ENCODE measurements at places on chromosomes 11 and 22.

- no peak for DNase-seq
Measured at GRCh38 chr11:128734103-128734831, 40.4 kb downstream of the FLI1 start.

DNA sequence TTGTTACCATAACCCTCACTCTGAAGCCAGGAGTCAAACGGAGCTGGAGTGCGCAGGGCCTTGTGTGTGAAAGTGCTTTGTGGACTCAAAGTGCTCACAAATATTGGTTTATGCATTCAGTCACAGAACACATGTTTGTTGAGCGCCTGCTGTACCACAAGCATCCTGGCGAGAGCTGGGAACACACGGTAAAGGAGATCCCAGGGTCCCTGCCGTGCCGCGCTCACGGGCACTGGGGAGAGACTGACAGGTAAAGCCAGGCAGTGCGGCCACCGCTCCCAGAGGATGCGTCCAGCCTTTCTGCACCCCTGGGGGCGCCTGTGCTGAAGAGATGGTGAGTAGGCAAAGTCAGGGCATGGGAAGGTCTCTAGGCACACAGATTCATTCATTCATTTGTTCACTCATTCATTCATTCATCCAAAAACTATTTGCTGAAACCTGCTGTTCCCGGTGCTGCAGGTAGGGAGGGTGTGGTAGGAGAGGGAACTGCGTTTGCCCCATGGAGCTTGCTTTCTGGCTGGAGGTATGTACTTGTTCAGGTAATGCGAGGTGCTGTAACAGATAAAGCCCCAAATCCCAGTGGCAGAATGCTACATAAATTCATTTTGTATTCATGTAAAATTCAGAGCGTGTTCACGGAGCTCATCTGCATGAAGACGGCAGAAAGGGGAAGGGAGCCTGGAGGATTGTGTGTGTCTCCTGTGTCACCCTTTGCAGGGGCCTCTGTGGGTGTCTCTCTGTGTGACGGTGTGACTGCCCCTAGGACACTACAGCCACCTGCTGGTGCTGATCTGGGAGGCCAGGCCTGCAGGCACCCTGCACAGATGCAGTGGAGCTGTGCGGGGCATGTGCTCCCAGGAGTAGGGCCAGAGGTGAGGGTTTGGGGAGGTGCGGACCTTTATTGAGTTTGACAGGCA, 167.0 kb upstream of the B3GAT1 start:
- peak; percentile 13 for DNase-seq

DNA sequence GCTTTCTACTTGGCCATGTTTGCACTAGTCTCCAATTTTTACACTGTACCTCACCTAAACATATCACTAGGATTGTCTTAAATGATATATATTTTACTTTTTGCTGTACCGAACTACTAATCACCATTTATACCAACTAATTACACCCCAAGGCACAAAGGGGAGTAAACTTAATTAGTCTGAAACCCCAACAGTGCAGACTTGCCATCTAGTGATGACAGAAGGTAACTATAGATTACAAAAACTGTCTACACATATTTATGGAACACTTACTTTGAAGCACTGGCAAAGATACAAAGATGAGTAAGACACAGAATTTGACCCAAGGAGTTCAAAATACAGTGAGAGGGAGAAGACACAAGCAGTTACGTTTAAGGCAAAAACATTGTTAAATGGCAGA, 139.7 kb downstream of the CNTN5 start:
- no peak for DNase-seq

DNA sequence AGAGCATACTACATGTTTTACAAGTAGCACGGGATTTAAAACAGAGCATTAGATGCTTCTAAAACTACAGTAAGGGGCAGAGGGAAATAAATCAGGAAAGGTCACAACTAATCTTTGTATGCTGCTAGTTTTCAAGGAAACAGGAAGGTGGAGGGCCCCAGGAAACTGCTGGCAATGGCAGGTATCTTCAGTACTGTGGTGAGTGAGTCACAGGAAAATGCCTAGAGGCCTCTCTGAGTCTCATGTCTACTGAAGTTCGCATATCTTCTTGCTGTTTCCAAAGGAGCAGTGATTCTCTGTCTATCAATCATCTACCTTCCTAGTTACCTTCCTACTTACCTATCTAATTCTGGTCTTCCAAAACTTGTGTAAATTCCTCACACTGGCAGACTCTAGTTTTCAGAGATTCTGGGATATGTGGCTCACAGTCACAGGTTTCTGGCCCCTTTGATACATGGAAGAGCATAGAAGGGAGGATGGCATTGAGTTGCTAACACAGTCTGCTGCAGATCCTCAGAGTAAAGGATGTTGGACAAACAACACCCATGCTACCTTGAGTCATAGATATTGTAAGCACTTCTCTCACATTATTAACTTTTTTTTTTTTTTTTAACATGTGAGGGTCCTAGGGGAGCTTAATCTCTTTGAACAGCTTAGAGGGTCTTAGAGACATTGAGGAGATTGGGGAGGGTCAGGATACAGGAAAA, 58.8 kb upstream of the SYN3 start:
- DNase-seq: no peak

DNA sequence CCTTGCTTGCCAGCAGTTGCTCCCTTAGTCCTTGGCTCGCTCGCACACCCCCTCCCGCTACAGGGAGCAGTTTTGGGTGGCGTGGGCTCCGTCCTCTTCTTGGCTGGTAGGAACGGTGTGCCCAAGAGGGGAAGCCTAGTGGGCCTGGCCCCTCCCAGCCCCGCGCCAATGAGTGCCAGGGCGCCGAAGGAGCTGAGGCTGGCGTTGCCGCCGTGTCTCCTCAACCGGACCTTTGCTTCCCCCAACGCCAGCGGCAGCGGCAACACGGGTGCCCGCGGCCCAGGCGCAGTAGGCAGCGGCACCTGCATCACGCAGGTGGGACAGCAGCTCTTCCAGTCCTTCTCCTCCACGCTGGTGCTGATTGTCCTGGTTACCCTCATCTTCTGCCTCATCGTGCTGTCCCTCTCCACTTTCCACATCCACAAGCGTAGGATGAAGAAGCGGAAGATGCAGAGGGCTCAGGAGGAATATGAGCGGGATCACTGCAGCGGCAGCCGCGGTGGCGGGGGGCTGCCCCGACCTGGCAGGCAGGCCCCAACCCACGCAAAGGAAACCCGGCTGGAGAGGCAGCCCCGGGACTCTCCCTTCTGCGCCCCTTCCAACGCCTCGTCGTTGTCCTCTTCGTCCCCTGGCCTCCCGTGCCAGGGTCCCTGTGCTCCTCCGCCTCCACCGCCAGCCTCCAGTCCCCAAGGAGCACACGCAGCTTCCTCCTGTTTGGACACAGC, 1.6 kb downstream of the C11orf87 start:
- no peak for DNase-seq
